Stimulated activated CD4-positive, alpha-beta T cell treated with anti-CD3 and anti-CD28 coated beads, Interleukin-2, amount 100 ng/mL, for 24 hours (primary cell): ENCODE measurements at places on chromosomes 3 and 15.

DNA sequence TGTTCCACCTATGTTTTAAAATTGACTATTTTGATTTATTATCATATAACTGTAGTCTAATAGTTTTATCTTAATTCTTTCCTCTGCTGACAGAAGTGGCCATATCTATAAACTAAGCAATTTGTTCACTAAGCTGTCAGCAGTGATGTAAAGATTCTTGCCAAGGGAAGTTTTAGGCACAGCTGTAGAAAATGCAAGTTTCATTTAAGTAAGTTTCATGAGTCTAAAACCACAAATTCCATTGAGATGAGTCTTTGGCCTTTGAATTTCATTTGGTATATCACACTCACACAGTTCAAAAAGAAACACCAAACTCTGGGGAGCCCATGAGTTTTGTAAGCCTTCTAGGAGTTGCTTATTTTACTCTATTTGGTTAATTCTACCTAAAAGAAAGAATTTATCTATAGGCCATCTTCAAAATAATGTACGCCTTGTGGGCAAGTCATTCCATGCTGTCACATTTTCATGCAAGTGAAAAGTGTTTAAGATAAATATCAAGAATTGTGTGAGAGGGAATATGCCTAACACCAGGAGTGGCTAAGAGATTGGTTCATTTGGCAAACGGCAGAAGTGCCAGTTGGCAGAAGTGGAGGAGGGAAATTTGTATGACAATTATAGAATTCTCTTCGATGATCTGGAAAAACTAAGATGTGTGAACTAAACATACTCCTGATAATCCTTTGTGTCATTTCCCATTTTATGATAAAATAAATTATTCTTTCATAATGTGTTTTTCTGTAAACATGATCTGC lies 292.9 kb downstream of the ZIC4 start:
- no peak for DNase-seq

GRCh38 chr3:41915353-41915752 lies 46.5 kb downstream of the ULK4 start:
- no peak for DNase-seq

GRCh38 chr15:48374472-48374871 lies 43.2 kb downstream of the DUT start:
- no peak for DNase-seq

DNA sequence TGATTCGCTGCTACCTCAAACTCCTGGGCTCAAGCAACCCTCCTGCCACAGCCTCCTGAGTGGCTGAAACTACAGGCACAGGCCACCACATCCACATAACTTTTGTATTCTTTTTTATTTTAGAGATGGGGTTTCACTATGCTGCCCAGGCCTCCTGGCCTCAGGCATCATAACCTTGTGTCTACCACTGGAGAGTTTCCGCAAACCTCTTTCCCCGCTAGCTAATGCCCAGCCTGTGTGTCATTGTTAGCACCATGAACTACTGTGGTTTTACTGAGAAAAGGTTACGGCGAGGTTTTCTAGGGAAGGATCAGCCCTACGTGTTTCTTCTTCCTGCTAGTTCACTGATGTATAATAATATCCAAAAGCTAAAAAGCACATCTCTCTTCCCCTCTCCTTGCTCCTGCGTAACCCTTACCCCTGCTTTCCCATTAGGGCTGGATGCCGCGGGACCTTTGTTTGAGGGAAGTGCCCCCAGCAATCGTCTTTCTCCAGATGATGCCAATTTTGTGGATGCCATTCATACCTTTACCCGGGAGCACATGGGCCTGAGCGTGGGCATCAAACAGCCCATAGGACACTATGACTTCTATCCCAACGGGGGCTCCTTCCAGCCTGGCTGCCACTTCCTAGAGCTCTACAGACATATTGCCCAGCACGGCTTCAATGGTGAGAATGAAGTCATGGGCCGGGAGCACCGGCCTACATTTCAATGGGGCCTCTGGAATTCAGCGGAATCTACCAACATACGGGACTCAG lies 113.7 kb downstream of the LIPC start:
- DNase-seq: peak; percentile 27

- DNase-seq: no peak
Observed at GRCh38 chr3:30688776-30689641, 82.6 kb downstream of the TGFBR2 start.

- no peak for DNase-seq
Observed at GRCh38 chr3:155643581-155644165, 101.2 kb downstream of the PLCH1 start.

DNA sequence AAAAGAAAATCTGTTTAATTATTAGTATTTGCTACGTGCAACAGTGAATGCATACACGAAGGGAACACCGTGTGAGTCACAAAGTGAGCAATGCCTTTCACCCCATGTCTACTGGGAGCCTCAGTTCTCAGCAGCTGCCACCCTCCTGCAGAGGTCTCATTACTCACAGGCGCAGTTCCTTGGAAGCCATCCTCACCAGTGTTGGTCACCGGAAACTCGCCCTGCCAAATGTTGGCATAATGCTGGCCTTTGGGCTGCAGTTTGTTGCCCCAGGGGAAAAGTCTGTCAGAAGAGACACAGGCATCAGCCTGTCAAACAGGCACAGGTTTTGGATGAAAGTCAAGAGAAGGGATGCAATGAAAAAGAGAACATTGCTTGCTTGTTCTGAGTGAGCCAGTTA lies 50.1 kb downstream of the SUMF1 start:
- no peak for DNase-seq

GRCh38 chr3:171465763-171466162 lies 5.6 kb upstream of the TNIK start:
- no peak for DNase-seq
